Fibroblast of villous mesenchyme (primary cell): ENCODE measurements at places on chromosomes 1 and 21. TPM values are rescaled to one million over a fixed set of nuclear protein-coding genes. Genes with fewer than 3 reads are reported as not detected.

DNA sequence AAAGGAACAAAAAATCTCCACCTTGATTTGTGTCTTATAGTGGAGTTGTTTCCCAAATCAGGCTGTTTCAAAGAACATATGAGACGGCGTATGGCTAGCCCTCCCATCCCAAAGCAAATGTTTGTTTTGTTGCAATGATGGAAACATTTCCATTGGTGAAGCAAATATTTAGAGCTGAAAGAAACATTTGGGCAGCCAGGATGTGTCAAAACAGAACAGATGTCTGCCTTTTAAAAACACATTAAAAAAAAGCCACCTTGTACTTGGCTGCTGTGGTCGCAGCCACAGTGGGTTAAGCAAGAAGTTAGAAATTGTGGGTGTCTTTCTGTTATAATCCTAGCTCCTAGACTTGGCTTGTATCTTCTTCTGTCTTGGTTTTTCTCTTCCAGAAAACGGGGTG lies 116.3 kb downstream of the PEX14 start:
- DNase-seq, result no peak

DNA sequence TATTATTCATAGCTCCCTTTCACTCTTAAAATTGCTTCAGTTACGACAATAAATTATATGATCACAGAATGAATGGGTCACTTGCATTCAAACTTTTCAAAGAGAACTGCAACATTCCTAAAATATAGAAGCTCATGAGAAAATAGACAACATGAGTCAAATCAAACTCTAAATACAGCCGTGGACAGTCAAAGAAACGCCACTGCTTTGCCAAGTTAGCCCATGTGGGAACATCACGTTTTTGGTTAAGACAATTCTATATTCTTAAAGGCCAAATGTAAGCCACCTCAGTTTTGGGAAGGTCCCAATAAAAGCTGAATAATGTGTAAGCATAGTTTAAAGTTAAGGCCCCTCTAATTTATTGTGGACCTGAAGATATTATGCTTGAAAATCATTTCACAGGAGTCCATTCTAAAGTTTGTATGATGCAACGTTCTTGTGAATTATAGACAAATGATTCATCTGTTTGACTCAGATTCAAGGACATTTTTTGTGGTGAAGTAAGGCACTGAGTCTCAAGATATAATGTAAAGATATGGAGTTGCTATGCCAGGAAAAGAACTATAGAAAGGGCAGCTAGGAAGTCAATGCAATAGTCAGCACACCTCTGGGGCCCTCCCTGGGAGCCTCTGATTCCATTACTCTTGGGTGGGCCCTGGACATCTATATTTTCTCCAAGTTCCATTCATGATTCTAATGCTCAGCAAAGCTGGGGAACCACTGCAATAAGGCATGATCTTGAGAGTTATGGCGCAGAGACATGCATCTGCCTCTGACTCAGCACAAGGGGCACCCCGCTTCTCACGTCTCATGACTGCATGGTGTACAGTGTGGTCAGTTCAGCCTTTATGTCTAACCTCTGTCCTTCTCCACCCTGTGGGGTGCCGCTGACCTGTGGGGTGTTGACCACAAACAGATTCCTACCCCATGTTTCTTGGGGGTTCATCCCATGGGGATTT lies 33.9 kb downstream of the ETS2 start:
- DNase-seq, result peak; percentile 96

The GSTM1 gene
- total RNA-seq, result 0.86 TPM in 1 of 2 replicates, not detected in the other

The CD1B gene
- not detected in 2 replicates for total RNA-seq

DNA sequence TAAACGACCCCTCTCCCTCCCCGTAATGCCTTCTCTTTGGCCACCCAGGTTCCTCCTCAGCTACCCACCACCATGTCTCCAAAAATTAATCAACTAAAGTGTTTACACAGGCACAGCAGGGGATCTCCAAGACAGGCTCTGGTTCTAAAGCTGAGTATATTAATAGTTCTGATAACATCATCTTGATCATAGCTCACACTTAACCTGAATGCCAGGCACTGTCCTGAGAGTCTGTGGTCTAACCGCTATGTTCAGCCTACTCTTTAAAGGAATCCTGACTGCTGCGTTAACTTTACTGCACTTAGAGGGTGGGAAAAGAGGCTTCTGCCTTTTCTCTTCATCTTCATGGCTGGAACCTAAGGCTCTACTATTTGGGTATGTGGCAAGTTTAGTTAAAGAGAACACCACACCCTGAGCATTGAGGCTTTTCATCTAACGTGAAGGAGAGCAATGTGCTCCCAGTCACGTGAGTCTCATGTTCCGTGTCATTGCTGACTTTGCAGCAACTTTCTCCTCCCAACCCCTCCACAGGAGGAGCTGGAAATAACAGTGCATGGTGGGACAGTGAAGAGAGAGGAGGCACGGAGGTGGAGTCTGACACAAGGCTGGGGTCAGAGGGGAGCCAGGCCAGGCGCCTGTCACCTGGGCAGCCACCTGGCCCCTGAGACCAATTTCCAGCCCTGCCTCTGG lies 86.4 kb downstream of the FAM78B start:
- no peak for DNase-seq

DNA sequence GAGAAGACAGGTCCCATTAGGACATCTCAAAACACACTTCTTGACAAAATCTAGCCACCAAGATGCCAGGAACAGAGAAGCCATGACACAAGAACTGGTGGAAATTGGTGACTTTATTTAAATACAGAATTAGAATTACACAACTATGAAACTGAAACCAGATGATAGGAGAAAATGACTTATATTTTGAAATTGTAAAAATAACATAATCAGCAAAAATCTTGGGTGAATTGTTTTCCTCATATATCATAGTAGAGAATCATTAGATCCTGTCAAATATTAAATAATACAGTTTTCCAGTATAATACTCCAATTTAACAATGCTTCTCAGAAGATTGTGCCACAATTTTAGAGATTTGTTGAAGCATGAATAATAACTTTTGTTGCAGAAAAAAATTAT lies 81.5 kb upstream of the MROH9 start:
- DNase-seq, result no peak

GRCh38 chr1:27010226-27010994 lies 2.2 kb downstream of the TENT5B start:
- no peak for DNase-seq

DNA sequence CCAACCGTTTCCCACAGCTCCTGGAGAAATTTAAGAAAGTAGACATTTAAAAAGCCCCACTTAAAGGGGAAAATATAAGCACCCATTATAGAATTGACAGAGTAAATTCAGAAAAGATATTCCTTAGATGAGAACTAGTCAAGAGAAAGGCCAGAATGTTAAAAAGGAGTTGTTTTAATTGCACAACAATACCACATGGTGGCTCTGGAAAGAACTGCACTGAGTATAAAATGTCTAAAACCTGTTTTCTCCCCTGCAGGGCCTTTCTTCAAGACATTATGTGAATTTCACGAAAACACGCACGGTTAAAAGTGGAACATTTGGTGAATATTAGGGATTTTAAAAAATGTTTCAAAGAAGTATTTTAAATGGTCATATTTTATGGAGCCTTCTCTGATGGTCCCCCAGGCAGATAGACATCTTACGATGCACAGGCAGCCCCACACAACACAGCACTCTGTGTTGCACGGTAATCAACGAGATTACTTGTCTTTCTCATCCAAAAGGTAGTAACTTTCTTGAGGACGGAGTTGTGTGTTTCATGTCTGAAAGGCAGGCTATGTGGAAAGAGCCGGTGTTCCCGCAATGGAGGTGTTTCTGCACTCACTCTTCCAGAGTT lies 101.9 kb downstream of the PRRX1 start:
- DNase-seq, result peak; percentile 64

The FMO4 gene
- 1.3 and 1.7 TPM in 2 replicates for total RNA-seq

- no peak for DNase-seq
Observed at GRCh38 chr1:34360574-34360973, 183.9 kb downstream of the C1orf94 start.

GRCh38 chr1:229381234-229381633 lies 38.4 kb upstream of the CCSAP start:
- DNase-seq, result no peak

- DNase-seq, result no peak
Observed at GRCh38 chr1:48073798-48074530, 76.8 kb upstream of the TRABD2B start.

GRCh38 chr1:106910798-106911197 lies 145.7 kb upstream of the PRMT6 start:
- DNase-seq, result no peak

DNA sequence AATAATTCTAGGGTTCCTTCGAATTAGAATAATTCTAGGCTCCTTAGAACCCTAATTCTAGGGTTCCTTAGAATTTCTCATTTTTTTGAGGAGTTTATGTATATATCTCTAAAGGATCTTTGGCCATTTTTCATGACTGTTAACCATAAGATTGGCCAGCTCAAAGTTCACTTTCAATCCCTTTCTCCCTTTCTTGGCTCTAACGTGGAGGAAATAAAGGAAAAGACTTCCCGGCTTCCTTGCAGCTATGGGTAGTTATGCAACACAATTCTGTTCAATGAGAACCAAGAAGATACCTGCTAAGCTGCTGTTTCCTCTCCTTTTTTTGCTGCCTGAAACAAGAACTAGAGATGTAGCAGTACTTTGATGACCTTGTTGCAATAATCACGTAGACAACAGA lies 27.2 kb downstream of the SLC35A3 start:
- no peak for DNase-seq

DNA sequence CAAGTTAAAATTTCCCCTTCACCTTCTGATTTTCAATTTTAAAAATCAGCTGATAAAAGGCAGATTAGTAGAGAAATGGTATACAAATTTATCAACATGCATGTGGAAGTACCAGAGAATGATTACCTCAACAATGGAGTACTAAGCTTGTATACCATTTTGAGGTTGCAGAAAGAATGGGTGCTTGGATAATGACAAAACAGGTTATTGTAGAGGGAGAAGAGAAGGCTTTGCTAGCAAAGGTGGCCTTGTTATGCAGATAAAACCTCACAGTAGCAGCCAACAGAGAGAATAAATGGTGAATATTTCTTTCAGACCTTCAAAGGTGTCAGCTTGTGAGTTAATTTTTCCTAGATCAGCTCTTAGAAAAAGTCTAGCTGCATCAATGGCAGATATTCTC lies 1174.9 kb upstream of the ADGRL4 start:
- no peak for DNase-seq

The GPA33 gene
- total RNA-seq, result not detected in 2 replicates

The CZIB gene
- total RNA-seq, result 39.7 and 41.6 TPM in 2 replicates

The NKAIN1 gene
- total RNA-seq, result not detected in 2 replicates

- DNase-seq, result no peak
Observed at GRCh38 chr1:227899141-227899819, 48.5 kb downstream of the WNT9A start.

DNA sequence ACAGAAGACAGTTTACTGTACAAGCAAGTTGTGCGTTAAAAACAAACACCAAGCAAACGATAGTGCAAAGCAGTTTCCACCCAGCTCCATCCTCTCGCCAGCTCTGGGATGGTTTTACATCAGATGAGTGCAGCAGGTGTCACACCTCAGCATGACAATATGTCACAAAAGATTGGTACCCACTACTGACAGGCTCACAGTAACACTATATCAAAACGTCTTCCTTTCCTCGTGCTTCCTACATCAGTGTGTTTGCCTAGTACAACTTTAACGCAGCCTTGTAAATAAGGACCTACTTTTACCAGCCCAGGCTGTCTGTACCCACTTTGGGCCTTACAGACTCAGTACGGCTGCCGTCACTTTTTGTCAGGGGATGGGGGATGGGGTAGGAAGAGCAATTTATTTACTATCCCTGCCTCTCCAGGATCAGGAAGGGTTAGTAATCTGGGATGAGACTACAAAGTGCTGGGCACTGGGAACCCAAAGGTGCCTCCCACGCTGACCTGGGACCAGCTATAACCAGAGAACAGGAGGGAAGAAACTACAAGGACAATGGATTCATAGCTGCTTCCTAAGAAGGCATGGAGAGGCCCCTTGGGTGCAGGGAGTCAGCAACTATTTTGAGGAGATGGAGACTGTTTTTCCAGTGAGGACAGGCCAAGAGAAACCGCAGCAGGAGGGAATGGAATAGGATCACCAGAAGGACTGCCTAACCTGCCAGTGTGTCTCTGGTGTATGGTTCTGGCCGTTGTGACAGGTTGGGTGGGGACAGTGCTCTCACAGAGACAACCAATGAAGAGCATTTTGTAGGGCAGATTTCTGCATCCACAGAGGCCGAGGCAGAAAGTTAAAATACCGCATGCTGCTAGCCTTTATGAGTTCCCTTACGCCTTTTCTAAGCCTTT lies 30.2 kb downstream of the RUNX3 start:
- no peak for DNase-seq

- DNase-seq, result peak; percentile 40
Observed at GRCh38 chr1:22412932-22413727, 38.5 kb upstream of the ZBTB40 start.

The DISP1 gene
- 3.5 and 4.2 TPM in 2 replicates for total RNA-seq

DNA sequence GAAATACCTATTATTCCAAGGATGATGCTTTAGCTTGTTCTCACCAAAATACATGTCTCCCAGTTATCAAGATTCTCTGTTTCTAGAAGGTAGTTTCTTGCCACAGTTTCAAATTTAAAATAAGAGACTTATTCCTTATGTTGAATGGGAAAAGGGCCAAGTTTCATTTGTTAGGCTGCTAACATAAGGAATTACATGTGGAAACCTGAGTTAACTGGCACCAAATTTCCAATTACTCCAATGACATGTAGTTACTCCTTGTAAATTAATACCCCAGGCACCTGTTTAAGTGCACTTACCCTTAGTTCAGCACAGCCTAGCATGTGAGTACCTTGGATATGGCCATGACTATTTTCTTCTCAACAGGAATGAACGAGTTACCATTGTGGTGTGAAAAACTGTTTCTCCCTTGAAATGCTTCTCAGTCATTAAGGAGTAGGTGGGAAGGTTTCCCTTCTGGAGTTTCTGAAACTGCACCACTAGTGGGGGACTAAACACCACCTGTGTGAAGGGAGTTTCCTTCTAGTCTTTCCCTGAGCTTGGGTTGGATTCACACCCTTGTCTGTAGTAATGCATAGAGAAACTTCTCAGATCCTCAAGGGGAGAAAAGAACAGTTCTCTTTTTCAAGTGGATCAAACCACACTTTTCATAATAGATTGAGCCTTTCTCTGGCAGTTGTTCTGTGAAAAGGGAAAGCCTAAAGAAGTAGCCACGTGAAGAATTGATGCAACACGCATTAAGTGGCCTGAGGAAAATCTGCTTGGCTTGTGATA lies 32.3 kb upstream of the LRRC8C start:
- DNase-seq, result no peak

- DNase-seq, result no peak
Observed at GRCh38 chr1:209815490-209815889, 9.5 kb upstream of the IRF6 start.

DNA sequence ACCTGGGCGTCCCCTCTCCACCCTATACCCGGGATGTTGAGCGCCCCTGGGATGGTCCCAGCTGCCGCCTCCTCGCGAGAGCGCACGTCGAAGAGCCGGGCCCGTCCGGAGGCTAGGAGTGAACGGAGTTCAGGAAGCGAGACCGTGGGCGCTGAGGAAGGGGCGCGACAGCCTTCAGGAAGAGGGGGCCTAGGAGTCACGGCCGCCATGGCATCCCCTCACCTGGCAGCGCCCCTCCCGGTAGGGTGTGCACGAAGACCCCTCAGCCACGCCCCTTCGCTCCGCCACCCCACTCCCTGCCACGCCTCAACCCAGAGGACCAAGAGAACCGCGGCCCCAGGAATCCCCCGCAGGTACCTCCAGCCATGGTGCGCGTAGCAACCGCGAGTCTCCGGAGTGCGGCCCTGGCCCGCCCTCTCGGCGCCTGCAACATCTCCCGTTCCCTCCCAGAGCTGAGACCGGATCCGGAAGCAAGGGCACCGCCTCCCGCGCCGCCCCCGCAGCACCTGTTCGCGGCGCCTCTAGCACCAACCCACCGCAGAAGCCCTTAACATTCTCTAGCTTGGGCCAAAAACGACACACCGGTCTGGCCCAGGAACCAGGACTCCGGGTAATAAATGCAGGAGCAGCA lies at the start of gene TSTD1:
TSS of gene TSTD1 (minus strand) at position 442 of the 631 bp plus-strand sequence. CDS start at position 367, 75 bp downstream.
- no peak for DNase-seq
